ENCODE measurements at places on chromosomes 2 and 18.

DNA sequence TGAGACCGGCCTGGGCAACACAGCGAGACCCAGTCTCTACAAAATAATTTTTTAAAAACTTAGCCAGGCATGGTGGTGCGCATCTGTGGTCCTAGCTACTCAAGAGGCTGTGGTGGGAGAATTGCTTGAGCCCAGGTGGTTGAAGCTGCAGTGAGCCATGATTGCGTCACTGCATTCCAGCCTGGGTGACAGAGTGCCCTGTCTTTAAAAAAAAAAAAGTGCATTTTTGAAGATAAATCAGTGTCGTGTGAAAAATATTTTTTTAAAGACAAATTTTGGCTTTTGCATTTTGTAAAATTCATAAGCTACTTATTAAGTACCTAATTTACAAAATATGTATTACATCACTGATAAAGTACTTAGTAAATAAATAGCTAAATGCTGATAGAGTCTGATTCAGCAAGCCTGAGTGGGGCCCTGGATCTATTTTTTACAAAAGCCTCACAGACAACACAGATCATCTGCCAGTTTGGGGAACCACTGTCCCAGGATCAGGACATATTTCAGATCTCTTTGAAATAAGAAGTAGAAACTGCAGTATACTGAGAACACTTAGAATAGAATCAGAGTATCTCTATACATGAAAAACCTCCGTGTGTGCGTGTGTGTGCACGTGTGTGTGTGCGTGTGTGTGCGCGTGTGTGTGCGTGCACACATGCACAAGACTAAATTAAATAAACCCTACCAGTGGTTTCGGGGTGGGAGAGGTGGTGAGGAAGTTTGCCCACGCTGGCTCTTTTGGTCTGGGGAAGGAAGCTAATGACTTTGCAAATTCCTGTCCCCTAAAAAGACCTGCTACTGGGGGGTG, 61.6 kb downstream of the AAK1 start:
- peak; percentile 31 for ATAC-seq

- ATAC-seq, result no peak
Observed at GRCh38 chr2:50956886-50957285, 75.0 kb downstream of the NRXN1 start.

DNA sequence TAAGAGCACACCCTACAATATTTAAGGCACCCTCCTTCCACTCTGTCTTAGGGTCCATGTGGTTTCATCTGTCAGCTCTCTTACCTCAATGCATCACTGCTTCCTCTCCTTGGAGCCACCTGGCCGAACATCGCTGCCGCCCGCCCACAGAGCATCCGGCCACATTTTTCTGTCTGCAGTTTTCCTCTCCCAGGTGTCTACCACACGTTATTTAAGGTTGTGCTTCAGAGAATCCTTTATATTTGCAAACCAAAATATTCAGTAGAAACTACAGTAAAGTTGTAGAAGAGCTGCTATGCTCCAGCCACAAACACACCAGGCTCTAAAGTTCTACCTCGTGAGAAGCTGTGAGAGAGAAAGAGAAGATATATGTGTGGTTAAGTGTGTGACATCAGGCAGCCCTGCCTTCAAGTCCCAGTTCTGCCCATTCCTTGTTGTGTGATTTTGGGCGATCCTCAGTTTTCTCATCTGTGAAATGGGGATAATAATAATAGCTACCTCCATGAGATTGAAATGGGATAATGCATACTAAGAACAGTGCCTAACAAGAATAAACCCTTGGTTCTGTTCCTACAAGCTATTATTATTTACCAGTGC, 4.9 kb upstream of the STK17B start:
- peak; percentile 81 for ATAC-seq

- ATAC-seq, result no peak
Observed at GRCh38 chr2:40199771-40200170, 252.1 kb downstream of the SLC8A1 start.

- peak; percentile 39 for ATAC-seq
Observed at GRCh38 chr2:161576421-161576820, 47.8 kb upstream of the SLC4A10 start.

Measured in stimulated activated memory B cell treated with anti-CD40 and anti-IgM and Interleukin-4, amounts not matched to agents 10 μg/mL and 1 μg/mL and 100 μg/mL, for 72 hours (primary cell).